CD4-positive, alpha-beta T cell treated with Interleukin-1 beta for 1 hour (primary cell): ENCODE measurements at places on chromosomes 6 and 20.

DNA sequence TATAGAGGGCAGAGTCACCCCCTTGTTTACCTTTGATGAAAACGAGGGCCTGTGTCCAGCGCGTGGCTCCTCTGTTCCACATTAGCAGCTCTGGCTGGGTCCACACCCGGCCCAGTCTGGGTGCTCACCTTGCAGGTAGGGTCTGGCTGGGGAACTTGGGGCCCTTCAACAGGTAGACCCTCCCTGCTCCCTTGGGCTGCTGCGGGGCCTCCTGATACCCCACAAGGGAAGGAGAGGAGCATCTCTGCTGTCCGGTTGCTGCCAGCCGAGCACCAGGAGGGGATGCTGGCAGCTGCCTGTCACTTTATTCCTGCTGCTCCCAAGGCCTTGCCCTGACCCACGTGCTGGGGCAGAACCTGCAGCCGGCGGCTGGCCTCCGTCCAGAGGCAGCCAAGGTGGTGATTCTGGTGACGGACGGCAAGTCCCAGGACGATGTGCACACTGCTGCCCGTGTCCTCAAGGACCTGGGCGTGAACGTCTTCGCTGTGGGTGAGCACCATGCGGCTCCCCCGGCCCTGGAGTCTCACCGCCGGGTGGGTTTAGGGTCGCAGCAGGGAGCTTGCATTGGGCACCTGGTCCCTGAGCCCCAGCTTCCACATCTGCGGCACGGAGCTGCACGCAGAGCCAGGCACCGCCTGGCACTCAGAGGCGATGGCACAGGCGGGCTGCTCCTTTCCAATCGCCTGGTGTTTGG is 15.4 kb downstream of the COL20A1 start:
- DNase-seq = no peak

- no peak for DNase-seq
Measured at GRCh38 chr6:16810411-16810810, 49.2 kb upstream of the ATXN1 start.

DNA sequence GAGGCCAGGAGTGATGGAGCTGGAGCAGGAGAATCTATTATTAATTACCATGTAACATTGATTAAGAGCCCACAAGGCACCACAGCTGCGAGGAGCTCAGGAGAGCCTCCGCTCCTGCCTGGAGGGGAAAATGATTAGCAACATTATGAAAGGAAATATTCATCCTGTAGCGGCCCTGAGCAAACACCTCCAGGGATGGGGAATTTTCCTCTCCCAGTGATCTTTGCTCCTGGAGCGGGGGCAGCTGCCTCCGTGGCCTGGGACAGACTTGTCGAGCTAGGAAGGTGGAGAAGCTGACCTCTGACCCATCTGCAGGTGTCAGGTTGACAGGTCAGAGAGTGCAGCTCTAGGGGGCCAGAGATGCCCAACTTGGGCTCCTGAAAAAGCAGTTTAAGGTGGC is 40.1 kb upstream of the SIRPA start:
- DNase-seq = no peak

GRCh38 chr6:63537959-63538300 is 34.4 kb upstream of the LOC128125822 start:
- no peak for DNase-seq

DNA sequence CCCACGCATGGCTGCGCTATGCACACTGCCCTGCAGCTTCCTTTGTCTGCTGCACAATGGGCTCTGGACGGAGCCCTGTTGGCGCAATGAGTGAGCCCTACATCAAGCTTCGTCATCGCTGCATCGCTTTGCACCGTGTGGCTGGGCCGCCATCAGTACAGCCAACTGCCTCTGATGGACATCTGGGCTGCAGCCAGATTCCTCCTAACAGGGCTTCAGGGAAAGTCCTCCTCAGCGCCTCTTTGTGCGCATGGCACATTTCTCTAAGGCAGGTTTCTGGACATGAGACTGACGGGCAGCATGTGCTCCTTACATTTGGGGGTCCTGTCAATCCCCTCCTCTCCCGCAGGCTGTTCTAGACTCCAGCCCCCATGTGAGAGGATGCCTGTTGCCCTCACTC is 29.7 kb upstream of the ANGPT4 start:
- DNase-seq = no peak

DNA sequence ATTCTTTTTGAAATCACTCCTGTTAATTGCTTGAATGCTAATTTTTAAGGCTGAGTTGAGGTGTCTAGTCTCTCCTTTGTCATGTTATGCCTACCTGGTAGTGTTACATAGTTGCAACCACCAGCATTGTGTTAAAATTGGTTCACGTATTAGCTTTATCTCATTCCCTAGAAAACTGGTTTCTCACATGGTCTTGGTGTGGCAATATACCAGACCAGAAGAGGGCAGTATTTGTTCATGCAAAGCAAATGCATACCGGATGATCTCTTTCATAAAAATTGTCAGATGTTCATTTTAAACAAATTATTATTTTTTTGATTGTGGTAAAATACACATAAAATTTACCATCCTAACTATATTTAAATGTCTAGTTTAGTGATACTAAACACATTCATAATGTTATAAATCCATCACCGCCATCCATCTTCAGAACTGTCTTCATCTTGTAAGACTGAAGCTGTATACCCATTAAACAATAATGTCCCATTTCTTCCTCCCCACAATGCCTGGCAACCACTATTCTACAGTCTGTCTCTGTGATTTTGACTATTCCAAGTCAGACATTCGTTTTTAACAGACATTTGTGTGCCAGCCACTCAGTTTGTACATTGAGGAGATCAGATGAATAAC is 92.8 kb downstream of the ATRN start:
- no peak for DNase-seq
